HTR-8/SVneo (cell line): ENCODE measurements at places on chromosomes 6 and 20.

DNA sequence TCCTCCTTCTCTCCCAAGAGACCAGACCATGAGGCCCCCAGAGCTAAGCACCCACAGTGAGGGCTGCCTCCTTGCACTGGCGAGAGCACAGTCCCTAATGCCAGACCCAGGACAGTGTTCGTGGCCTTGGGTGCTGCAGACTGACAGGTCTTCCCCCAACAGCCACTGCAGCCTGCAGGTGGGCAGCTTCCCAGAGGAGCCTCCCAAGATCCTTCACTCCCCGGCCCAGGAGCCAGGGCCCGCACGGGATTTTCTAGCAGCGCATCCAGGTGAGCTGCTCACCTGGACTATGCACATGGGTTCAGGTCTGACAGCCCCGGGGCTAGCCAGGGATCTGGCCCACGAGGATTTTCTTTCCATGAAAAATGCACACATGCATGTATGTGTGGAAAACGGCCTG lies 41.7 kb downstream of the SUMO4 start:
- DNase-seq = no peak

- DNase-seq = no peak
Observed at GRCh38 chr20:8476021-8476420, 344.0 kb downstream of the PLCB1 start.

- no peak for DNase-seq
Observed at GRCh38 chr20:44218446-44218845, 7.9 kb upstream of the OSER1 start.

GRCh38 chr6:145714731-145715130 lies 20.6 kb downstream of the EPM2A start:
- DNase-seq = no peak

DNA sequence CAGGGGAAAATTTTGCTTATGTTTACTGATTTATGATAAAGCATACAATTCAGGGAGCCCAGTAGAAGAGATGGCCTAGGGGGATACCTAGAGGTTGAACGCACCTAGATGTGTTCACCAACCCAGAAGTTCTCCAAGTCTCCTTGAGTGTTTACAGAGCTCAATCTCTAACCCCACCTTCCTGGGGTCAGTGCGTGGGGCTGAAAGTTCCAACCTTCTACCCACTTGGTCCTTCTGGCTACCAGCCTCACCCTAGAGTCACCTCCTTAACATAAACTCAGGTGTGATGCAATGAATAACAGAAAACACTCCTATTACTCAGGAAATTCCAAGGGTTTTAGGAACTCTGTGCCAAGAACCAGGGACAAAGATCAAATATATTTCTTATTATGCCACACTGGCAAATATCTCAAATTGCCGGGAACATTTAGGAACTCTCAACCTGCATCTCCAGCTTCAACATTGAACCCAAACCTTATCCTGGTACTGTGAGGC lies 26.4 kb downstream of the AFG1L start:
- DNase-seq = no peak
